ENCODE measurements at places on chromosomes 13 and 19. TPM values are rescaled to one million over a fixed set of nuclear protein-coding genes. Genes with fewer than 3 reads are reported as not detected.

The DPF1 gene
- 2.5 TPM for total RNA-seq

The CYP2F1 gene
- not detected for total RNA-seq

The ZNF471 gene
- total RNA-seq, result not detected

The OXGR1 gene
- not detected for total RNA-seq

The CCDC70 gene
- total RNA-seq, result not detected

The SLC25A41 gene
- total RNA-seq, result 1.4 TPM

The GPC6 gene
- total RNA-seq, result not detected

The NXNL1 gene
- not detected for total RNA-seq

The POLR2I gene
- total RNA-seq, result 175 TPM

The ZNF99 gene
- not detected for total RNA-seq

The ASF1B gene
- 27.1 TPM for total RNA-seq

The EXOSC5 gene
- 74.7 TPM for total RNA-seq

The FFAR1 gene
- 0.34 TPM for total RNA-seq

The ATP8B3 gene
- 6.0 TPM for total RNA-seq

All from Karpas-422 (cell line).